DMS79 treated with DMSO at 0.1 percent for 48 hours (cell line): ENCODE measurements at places on chromosomes 16 and 17.

DNA sequence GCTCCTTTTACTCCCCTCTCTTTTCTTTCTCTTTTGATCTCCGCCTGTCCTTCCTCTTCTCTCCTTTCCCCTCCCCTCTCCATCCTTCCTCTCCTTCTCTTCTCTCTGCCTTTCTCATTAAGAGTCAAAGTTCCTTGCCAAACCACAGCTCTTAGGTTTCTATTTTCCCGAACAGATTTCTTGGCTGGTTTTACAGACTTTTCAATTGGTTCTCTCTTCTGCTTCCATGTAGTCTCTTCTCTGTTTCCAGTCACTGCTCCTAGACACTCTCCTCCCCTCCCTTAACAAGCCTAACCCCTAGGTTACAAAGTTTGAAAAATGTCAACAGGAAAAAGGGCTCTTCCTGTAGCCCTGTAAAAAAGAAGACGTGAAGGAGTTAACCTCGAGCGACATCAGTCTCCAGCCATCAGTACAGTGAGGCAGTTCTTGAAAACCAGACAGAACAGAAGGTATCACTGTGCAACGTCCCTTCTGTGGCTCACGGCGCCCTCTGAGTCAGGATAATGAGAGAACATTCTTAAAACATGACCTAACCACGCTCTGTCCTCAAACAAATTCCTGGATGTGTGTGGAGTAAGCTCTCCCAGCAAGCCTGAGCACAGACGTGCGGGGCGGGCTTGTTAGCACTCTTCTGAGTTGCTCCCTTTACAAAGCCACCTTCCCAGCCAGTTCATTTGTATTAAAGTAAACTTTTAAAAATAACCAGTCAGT lies 11.6 kb upstream of the MARCHF10 start:
- DNase-seq: peak; percentile 6

DNA sequence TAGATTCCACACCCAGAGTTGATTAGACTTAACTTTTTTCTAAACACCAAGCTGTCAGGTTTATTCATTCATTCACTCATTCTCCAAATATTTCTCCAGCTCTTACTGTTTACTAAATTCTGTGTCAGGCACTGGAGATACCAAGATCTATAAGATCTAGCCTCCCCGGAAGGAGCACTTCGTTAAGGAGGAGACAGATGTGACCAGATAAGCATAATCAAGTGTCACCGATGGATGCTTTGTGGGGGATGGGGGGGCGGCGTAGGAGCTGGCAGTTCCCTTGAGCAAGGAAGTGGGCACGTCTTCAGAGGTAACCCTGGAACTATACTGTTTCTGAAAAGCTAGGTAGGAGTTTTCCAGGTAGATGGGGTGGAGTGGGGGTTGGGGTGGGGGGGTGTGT lies 3.8 kb upstream of the RPL26 start:
- DNase-seq: no peak

- peak; percentile 44 for DNase-seq
These were observed 34.0 kb downstream of the NEUROD2 start for GRCh38 chr17:39573447-39574298.

DNA sequence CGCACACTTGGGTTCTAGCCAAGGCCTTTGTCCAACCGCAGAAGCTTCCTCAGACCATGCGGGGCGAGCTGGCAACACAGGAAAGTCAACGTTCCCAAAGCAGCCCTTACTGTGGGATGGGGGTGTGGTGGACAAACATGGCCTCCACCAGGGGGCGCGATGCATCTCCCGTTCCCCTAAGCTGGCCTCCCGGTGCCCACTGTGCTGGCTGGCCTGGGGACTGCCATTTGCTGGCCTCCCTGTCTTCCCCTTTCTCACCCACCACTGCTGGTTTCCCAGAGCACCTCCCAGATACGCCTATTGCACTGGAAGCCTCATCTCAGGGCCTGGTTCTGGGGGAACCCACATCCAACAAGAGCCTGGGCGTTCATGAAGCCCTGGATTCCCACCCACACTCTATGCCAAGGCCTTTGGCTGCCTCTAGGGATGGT lies 145.3 kb downstream of the IRF8 start:
- DNase-seq: no peak

- peak; percentile 67 for DNase-seq
These were observed 4.5 kb upstream of the GALK1 start for GRCh38 chr17:75769536-75769935.

DNA sequence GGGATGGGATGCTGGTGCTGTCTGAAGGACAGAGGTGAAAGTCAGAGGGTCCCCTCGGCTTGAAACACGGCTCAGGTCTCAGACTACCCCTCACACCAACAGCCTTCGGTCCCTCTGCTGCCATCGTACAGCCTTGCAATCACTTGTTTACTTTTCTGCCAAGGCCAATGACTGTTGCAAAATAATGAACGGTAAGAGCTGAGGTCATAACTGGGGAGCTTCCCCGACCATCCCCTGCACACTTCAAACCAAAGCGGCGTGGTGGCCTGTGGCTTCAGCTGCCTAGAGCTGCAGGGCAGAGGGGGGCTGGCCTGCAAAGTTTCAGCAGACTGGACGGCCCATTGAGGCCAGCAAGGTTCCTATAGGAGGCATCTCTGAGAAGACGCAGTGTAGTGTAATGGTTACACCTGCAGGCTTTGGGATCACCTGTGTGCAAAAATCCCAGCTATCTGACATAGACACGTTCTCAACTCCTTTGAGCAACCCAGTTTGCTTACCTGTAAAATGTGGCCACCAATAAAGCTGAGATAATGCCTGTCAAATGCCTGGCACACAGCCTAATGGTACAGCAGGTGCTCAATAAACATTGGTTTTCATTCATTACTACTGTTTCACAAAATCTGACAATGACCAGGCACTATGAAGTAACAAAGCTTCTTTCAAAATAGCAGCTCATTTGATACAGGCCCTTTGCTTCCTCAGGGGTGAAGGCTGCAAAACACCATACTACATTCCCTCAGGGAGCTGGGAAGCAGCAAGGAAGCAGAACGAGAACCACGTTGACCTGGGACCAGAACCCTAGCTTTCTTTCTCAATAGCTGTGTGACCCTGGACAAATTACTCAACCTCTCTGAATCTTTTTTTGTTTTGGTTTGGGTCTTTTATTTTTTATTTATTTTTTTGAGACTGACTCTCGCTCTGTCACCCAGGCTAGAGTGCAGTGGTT lies 5.0 kb downstream of the PAM16 start:
- no peak for DNase-seq

DNA sequence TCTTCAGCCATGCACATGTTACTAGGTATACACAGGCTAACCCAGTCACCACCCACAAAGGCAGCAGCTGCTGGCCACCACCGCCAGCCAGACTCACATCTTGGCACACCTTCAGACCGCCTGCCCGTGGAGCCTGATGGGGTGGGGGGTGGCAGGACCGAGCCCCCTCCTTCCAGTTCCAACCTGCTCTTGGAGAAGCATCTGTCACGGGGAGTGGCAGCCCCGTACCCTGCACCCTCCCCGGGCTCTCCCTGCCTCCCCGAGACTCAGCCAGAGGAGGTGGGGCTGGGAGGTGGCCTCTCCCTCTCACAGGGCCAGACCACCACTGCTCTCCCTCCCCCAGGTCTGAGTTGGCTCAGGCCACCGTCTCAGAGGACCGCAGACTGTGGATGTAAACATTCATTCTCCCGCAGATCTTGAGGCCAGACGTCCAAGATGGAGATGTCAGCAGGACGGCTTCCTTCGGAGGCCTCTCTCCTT lies 11.3 kb upstream of the RBFOX3 start:
- no peak for DNase-seq
